ENCODE measurements at places on chromosomes 7 and 10.

DNA sequence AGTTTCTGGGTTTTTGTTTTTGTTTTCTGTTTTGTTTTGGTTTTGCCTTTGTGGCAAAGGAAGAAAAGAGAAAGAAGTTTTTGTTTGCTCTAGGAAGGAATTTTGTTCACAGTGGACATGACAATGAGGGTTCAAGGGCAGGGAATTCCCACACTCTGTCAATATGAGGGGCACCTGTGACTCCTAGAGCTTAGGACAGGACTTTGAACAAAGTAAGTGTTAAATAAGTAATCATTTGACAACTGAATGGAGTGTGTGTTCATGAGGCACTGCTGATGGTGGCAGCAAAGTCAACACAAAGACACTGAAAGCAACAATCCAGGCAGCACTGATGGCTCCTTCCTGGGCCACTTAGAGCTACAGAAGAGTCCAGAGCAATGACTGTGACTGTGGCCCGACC lies 1381.1 kb upstream of the LRRTM3 start:
- DNase-seq, result no peak

- no peak for DNase-seq
Observed at GRCh38 chr7:159103382-159104187, 41.1 kb downstream of the VIPR2 start.

DNA sequence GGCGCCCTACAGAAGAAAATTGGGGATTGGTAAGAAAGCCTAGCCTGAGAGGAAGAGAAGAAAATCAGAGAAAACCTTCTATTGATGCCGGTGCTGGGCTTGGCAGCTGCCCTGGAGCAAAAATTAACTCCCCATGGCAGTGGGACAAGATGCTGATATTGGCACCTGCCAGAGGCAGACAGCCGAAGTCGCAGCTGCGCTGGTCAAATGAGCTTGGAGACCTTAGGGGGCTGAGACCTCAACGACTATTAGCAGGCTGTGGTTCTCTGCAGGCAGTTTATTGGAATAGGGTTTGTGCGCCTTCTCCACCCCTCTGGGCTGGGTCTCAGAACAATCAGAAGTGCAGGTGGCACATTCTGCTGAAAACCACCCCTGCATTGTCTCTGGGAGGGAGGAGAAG lies 213.7 kb downstream of the GFRA1 start:
- no peak for DNase-seq

DNA sequence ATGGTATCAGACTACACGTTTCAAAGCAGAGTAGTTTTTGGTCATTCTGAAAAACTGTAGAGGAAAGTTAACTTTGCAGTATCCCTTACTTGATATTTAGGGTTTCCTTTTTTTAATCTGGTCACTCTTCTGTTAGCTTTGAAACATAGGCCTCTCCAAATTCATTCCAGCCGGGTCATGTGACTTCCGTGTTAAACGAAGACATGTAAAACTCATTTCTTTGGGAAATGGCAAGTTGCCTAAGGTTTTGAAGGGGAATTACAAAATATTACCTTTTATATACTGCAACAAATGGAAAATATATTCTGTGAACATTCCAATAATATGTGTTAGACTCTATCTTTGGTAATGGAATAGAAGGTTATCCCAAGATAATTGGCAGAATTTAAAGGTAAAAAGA lies 9.5 kb downstream of the TES start:
- no peak for DNase-seq

DNA sequence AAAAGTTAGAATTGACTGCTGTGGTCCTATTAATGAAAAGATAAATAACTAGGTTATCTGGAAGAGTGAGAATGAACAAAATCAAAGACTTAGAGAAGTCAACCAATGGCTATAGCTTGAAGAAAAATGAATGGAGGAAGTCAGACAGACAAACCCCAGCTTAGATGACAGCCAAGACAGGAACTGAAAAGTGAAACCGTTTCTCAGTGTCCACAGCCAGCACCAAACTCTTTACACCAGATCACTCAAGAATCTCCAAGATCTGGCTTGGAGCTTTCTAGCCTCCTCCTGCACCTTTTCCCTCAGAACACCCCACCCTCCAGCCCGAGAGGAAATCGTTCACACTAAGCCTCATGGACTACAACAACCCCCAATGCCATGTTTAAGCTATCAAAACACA lies 167.0 kb downstream of the SFMBT2 start:
- no peak for DNase-seq

DNA sequence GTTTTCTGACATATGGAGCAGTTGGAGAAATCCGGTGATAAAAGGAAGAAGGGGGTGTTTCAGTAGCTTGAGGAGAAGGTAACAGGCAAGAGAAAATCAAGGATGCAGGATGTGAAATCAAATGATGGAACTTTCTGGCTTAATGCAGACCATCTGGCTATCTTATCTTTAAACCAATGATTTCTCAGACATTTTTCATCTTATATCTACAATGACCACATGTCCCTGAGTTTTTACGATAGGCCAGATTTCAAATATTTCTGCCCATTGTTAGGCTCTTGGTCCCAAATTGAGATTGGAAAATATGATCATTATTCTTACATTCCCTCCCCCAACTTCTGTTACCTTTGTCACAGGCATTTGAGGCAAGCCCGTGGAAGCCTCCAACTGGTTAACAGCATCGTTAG lies 486.8 kb downstream of the SUGCT start:
- no peak for DNase-seq

DNA sequence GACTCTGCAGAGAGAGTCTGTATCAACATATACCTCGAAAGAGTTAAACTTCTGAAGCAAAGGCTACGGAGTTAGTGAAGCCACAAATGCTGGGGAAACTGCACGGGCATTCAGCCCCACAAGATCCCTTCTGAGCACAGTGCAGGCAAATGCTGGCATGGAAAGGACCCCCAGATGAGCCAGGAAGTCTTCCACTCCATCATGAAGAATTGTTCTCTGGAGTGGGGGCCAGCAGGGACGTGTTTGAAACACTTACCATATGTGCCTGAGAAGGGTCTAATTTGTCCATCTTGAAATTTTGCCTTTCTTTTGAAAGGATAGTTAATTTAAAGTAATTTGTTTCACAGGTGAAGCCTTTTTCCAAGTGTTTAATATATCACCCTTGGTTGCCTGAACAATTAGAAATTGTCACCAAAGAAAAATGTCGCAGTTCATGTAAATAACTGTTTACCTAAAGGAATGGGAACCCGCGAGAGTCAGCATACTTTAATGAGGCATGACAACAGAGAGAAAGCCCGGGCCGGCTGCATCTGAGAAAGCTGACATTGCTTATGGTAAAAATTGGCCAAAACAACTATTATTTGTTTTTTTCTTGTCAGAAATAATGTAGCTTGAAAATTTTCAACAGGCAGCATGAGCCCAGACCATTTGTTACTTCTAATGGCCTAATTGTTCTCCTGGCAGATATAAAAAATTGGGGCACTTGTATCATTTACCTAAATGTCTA lies 287.6 kb upstream of the MGMT start:
- no peak for DNase-seq

- DNase-seq, result no peak
Observed at GRCh38 chr10:11516431-11516746, 95.1 kb downstream of the USP6NL start.

GRCh38 chr7:32142649-32143048 lies 72.4 kb upstream of the PDE1C start:
- DNase-seq, result no peak

GRCh38 chr10:67319976-67320375 lies 376.0 kb downstream of the CTNNA3 start:
- DNase-seq, result no peak

GRCh38 chr7:77858278-77858677 lies 59.7 kb downstream of the PHTF2 start:
- no peak for DNase-seq

GRCh38 chr10:101453791-101454718 lies 100.1 kb downstream of the BTRC start:
- no peak for DNase-seq

GRCh38 chr7:129914536-129915272 lies 38.1 kb downstream of the UBE2H start:
- DNase-seq, result no peak

DNA sequence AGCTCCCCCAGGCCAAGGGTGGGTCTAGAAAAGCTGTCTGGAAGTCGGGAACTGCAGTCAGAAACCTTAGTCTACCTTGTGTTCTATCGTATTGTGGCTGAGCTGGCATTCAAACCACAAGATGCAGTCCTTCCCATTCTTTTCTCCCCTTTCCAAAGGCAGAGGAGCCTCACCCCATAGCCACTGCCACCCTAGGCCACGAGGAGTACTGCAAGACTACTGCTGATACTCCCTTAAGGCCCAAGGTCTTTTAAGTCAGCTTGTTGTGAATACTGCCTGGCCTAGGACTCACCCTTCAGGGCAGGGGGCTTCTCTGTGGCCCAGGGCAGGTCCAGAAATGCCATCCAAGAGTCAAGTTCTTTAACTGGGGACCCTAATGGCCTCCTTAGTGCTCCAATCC lies 214.5 kb upstream of the CNTNAP2 start:
- no peak for DNase-seq

GRCh38 chr10:16779384-16779915 lies 37.8 kb downstream of the RSU1 start:
- no peak for DNase-seq

DNA sequence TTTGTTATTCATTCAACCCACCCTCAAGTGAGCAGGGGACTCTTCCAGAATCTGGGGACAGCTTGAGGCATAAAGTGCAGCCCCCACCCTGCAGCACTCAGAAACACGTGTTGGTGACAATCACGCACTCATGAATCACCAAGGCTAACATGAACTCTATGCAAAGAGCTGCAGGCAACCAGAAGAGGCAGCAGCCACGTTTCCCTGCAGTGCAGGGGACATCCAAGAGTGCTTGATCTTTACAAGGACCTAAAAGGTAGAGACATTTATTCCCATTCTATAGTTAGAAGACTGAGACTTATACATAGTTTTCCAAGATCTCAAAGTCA lies 135.2 kb upstream of the GDF10 start:
- DNase-seq, result no peak

GRCh38 chr10:59036311-59037017 lies 140.0 kb upstream of the PHYHIPL start:
- no peak for DNase-seq

DNA sequence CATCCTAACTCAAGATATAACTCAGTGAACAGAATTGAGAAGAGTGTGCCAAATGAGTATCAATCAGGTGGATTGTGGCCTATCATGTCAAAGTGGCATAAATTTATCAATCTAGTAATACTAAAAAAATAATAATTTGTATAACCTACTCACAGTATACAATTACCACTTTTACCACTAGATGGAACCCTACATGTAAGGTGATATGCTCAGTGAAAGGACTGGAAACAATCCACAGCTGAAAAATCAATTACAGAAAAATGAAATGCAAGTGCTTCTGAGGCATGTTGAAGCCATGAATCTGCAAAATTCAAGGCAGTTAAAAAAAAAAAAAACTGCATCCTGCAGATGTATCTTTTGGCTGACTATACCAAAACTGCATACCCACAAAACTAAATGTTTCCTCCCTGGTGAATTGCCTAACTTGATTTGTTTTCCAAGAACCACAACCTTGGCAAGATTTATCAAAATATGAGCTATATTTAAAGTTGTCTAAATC lies 13.9 kb downstream of the ARHGAP19 start:
- DNase-seq, result peak; percentile 23

GRCh38 chr10:89664203-89664602 lies 19.2 kb upstream of the PANK1 start:
- DNase-seq, result no peak

- DNase-seq, result no peak
Observed at GRCh38 chr10:58714409-58714808, 201.7 kb downstream of the BICC1 start.

DNA sequence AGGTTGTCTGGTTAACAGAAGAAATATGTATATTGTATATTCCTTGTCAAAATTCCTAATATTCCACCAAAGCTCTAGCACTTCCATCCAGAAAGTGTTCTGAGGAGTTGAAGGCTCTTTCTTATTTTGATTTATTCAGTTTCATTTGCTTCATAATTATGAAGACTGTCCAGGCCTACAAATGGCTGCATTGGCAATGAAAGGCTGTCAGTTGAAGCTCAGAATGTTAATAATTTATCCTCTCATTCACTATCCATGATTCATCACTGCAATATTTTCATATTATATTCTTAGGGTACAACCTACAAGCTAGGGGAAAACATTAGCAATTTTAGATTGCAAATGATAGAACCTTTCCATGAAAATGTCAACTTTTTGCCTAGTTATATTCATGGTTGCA lies 57.3 kb downstream of the ARID5B start:
- no peak for DNase-seq

DNA sequence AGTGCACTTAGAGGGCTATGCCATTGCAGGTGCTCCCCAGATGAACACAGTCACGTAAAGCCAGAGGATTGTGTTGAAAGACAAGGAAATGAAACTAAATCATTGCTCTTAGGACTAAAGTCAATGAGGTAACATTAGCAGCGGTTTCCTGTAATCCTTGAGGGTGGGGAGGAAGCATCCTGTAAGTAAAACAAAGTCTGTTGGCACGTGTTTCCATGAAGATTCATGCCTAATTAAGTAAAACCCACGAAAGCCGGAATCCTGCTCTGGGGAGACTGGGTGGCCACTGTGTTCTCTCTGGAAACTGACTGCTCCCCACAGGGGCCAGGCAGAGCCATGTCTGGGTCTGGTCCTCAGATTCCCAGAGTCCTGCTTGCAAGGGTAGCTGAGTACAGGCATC lies 18.3 kb downstream of the STEAP1B start:
- no peak for DNase-seq

GRCh38 chr10:4532467-4532866 lies 293.5 kb upstream of the AKR1E2 start:
- no peak for DNase-seq

GRCh38 chr10:10684972-10685371 lies 332.7 kb upstream of the CELF2 start:
- DNase-seq, result no peak

- DNase-seq, result no peak
Observed at GRCh38 chr10:37741831-37742230, 115.6 kb downstream of the ZNF248 start.

GRCh38 chr7:28165961-28166955 lies 14.3 kb downstream of the JAZF1 start:
- DNase-seq, result no peak

DNA sequence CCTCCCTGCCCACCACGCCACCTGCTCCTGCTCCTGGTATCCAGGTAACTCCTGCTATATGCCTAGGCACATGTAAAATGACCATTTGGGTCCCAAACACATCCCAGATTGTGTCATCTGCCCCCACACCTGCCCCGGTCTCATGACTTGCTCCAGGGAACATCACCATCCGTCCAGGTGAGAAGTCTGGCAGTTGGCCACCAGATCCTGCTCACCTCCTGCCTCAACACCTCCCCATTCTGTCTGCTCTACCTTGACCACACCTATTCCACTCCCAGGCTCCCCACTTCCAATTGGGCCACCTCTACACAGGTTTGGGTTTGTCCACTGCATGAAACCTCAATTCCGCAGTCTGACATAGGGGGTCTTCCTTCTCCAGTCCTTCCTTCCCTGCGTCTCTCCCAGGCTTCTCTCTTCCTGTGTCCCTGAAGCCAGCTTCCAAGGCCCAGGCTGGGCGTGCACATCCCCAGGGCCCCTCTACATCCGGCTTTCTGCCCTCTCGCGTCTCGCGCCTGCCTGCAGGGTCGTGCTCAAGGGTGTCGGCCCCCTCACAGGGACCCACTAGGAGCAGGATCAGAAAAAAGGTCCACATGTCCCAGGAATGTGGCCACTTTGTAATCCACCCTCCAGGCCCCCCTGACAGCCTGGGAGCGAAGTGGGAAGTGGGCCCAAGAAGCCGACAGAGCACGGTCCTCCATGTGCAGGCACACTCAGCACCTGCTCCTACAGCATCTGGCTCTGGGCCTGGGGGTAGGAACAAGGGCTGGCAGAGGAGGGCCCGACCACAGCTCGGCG lies 49.3 kb upstream of the DAGLB start:
- no peak for DNase-seq

Data from urothelium cell line (cell line).